ENCODE measurements at places on chromosomes 3 and 15.

GRCh38 chr3:45509038-45509767, 85.3 kb upstream of the LIMD1 start:
- peak; percentile 92 for DNase-seq

- DNase-seq, result peak; percentile 57
Measured at GRCh38 chr3:149621218-149622005, 36.4 kb downstream of the WWTR1 start.

DNA sequence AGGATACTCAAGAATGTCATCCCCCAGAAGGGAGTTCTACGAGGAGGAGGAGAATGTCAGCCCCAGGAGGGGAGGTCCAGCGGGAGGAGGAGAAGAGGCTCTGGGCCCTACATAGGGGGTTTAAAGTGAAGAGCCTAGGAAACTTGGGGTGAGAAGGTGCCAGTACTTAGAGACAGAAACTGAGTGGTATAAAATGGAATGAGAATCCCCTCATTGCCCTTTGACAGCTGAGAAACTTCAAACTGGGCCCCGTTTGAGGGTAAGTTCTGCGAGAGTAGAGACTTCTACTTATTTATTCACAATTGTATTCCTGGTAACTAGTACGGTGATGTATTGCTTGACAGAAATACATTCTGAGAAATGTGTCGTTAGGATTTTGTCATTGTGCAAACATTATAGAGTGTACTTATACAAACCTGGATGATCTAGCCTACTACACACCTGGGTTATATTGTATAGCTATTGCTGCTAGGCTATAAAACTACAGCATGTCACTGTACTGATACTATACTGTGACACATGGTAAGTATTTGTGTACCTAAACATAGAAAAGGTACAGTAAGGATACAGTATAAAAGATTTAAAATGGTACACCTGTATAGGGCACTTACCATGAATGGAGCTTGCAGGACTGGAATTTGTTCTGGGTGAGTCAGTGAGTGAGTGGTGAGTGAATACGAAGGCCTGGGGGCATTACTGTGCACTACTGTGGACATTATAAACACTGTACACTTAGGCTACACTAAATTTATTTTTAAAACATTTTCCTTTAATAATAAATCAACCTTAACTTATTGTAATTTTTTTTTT, 62.0 kb downstream of the TSC22D2 start:
- DNase-seq, result peak; percentile 88

DNA sequence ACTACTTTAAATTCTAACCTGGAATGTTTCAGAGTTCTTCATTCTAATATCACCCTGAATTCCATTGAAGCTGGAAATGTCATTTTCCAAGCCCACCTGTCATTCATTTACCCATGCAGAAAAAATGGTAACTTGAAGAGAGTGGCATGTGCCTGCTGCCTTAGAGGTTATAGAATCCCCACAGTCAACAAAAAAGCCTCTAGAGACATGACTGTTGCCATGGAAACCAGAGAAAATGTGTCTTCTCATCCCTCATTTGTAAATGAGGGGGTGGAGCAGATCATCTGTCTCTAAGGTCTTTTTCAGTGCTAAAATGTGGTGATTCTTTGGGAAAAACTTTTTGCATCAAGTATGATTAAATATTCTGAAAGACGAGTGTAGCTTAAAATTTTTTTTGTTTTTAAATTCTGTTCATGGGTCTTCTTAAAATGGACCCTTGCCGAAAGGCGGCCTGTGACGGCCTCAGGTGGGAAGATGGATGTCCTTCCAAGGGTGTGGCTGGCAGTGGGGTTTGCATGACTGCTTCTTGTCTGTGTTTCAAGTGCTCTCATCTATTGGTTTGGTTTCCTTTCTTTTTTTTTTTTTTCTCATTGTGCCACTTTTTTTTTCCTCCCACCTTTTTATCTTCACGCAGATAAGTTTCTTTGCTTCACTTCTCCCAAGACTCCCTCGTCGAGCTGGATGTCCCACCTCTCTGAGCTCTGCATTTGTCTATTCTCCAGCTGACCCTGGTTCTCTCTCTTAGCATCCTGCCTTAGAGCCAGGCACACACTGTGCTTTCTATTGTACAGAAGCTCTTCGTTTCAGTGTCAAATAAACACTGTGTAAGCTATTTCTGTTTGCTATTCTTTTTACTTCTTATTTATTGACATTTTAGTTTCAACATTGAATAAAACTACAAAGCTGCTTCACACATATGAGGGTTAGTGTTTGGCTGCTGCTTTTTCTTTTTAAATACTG, 23.0 kb downstream of the TPM1 start:
- DNase-seq, result no peak

DNA sequence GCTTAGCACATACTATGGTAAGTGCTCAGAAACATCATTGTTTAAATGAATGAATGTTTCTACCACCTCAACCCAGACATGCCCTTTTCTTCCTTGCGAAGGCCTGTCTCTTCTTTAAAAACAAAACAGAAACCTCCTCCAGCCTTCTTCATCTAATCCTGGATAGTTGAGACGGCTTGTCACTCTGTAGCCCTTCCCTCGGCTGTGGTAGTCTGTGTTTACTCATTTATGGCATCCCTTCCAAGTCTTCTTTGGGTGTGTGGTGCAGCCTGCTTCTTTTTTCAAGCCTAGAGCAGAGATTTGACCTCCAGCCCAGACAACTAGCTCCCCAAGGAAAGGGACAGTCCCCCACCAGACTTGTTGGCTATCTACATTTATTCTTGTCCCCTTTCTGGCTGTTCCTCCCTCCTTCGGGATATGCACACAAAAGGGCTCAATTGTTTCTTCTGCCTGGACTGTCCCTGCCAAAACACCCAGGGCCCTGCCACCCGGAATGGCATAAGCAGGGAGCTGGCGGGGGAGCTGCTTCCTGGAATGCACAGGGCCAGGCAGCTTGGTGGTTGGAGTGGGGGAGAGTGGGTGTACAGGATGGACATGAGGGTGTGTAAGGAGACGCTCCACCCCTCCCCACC, 67.8 kb downstream of the ITGA11 start:
- DNase-seq, result no peak

DNA sequence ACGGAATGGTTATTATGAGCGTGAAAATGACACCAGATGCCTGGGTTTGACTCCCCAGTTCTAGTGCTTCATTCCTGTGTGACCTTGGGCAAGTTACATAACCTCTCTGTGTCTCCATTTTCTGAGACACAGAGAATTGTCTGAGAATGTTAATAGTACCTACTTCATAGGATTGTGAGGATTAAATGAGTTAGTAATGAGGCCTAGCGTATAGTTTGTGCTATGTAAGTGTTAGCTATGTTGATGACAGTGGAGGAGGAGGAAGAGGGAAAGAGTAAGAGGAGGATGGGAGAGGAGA, 150.3 kb downstream of the MEGF11 start:
- DNase-seq, result no peak

DNA sequence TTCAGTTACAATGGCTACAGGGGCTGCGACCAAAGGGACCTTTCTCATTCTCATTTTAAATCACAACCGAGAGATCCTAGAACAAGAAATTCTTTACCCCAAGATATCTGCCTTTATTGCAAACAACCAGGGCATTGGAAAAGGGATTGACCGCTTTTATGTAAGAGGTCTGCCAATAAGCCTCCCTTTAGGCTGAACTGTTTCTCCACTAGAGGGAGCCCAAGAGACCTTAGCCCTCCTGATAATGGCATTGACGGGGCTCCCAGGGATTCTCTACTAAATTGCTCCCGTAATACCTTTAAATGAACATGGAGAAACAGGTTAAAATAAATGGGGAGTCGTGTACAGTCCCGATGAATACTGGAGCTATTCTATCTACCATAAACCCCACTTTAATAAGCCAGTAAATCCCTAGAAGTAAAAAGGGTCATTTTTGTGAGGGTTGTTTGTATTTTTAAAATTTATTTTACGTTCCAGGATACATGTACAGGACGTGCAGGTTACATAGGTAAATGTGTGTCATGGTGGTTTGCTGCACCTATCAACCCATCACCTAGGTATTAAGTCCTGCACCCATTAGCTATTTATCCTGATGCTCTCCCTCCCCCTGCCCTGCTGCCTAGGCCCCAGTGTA, 7.5 kb upstream of the IGSF10 start:
- DNase-seq, result peak; percentile 9

GRCh38 chr3:134718726-134719125, 67.9 kb upstream of the KY start:
- DNase-seq, result no peak

GRCh38 chr15:48040166-48040817, 80.5 kb upstream of the SLC24A5 start:
- DNase-seq, result peak; percentile 70

DNA sequence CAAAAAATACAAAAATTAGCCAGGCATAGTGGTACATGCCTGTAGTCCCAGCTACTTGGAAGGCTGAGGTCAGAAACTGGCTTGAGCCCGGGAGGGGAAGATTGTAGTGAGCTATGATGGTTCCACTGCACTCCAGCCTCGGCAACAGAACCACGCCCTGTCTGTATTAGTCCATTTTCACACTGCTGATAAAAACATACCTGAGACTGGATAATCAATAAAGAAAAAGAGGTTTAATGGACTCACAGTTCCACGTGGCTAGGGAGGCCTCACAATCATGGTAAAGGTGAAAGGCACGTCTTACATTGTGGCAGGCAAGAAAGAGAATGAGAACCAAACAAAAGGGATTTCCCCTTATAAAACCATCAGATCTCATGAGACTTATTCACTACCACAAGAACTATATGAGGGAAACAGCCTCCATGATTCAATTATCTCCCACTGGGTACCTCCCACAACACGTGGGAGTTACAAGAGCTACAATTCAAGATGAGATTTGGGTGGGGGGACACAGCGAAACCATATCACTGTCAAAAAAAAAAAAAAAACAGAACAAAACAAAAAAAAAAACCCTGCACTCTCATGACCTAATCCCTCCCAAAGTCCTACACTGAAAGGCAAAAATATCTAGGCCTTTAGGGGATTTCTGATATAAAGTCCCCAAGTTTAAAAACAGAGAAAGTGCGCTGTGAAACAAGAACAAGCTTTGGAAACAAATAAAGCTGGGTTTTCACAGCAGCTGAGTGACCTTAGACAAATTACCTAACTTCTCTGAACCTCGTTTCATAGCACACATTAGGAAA, 224.7 kb downstream of the IGSF11 start:
- no peak for DNase-seq

GRCh38 chr3:33077976-33078375, 19.0 kb downstream of the GLB1 start:
- no peak for DNase-seq

GRCh38 chr3:153894857-153895256, 226.3 kb upstream of the ARHGEF26 start:
- DNase-seq, result no peak

- no peak for DNase-seq
Measured at GRCh38 chr15:54026258-54026657, 48.0 kb downstream of the UNC13C start.

DNA sequence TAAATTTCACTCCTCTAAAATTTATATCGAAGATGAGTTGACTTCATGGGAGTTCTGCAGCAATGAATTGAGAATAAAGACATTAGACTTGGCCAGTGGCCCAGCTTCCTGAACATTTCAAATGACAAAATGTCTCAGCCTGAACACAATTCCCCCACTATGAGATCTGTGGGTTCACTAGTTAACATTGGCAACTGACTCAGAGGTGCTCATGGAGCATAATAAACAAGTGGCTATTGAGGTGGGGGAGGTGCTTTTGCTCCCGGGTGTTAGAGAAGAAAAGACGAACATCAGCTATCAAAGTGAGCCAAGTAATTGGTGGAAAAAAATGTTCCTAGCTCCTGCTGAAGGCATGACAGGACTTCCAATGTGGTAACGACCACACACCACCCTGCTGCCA, 6.3 kb downstream of the ATP13A4 start:
- no peak for DNase-seq

- no peak for DNase-seq
Measured at GRCh38 chr3:151226825-151227224, 23.8 kb upstream of the GPR171 start.

DNA sequence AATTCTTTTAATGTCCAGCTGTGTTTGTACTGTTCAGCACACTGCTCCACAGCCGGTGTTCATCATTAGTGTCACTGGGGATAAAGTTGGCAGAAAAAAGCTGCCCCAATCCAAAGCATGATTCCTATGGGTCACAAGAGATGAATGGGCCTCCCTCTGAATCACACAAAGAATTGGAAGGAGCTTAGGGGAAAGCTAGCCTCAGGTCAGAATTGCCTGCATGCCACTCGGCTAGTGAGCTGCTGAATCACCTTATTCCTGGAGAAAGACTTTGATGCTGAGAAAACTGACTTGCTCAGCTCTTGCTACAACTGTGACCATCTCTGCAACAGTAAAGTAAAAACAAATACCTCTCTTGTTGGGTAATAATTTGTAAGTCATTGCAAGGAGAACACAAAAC, 3.5 kb downstream of the CCK start:
- DNase-seq, result peak; percentile 92

- DNase-seq, result no peak
Measured at GRCh38 chr3:69219101-69219708, 96.8 kb upstream of the LMOD3 start.

DNA sequence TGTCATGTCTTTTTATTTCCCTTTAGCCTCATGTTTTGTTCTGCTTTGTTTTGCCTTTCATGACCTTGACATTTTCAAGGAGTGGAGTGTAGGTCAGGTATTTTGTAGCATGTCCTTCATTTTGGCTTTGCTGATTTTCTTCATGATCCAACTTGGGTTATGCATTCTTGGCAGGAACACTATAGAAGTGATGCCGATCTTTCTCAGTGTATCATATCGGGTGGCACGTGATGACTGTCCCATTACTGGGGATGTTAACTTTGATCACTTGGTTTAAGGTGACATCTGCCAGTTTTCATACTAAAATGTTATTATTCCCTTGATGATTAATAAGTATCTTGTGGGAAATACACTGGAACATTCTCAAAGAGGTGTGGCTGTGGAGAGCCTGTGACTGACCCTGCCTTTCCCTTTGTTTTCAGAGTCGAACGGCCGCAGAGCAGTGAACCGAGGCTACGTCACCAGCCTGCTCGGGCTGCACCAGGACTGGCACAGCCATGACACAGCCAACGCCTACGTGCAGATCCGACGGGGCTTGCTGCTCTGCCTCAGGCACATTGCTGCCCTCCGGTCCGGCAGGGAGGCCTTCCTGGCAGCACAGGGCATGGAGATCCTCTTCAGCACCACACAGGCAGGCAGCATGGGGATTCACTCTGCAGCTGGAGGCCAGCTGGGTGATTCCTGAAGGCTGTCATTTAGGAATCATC, 167.7 kb downstream of the AGBL1 start:
- no peak for DNase-seq

GRCh38 chr3:195159814-195160165, 111.2 kb downstream of the XXYLT1 start:
- no peak for DNase-seq

DNA sequence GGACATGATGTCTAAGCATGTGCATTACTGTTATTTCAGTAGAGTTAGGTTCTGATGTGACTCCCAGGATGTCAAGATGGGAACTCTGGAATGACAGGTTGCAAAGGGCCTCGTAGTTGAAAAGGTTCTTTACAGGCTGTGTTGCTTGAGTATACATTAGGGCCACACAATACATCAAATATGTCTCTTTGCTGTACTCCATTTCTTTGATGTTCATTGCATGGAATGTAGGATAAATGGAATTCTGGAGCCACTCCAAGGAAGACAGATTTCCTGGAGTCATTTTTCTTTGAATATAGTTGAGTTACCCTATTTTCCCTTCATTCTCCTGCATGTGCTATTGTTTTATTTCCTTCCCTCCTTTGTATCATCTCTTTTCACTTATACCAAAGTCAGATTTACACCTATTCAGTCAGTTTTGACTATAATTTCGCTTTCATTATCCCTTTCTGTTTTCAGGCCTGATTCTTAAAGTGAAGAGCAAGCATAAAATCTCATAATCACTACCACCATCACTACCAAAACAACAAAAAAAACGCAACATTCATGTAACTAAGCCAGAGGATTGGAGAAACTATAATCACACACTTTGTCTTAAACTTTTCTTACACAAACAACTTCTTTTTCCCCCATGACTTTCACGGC, 61.2 kb upstream of the PTX3 start:
- no peak for DNase-seq

Data from foreskin keratinocyte (primary cell).